ENCODE measurements at places on chromosomes 2 and 18.
A peak's percentile ranks its signal among the peaks of the same experiment; 100 is the strongest.

GRCh38 chr2:191250986-191251385 lies 5.8 kb downstream of the MYO1B start:
- DNase-seq, result no peak

- no peak for DNase-seq
Observed at GRCh38 chr2:178927173-178927572, 120.0 kb upstream of the TTN start.

DNA sequence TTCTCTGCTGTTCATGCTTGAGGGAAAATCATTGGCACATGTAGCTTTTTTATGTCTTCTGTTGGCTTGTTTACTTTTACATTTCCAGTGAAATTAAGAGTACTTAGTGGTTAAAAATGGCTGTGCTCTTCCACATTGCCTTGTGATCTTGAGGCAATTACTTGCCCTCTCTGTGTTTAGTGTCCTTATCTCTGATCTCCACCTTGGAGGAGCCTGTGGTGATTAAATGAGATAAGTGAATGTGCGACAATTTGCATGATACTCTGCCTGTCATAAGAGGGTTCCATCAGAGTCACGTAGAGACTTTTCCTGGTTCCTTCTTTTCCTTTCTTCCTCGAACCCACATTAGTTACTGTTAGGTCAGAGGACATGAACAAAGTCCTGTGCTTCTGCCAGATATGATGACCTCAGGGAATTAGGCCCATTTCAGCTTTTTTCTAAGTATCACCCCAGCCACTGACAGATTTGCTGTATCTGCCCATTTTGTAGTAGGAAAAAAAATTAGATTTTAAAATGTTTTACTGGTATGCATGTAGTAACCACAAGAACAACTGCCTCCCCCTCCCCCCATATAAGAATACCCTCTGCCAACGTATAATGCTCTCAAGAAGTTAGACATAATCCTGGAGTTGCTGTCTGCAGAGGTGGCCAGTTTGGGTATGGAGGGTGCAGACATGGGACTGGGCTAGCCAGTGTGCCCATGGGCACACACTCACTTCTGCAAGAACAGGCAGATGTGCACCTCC lies 51.9 kb downstream of the TET3 start:
- no peak for DNase-seq

- no peak for DNase-seq
Observed at GRCh38 chr2:191025135-191025534, 11.2 kb upstream of the STAT1 start.

GRCh38 chr18:24674200-24674599 lies 213.8 kb downstream of the HRH4 start:
- no peak for DNase-seq

DNA sequence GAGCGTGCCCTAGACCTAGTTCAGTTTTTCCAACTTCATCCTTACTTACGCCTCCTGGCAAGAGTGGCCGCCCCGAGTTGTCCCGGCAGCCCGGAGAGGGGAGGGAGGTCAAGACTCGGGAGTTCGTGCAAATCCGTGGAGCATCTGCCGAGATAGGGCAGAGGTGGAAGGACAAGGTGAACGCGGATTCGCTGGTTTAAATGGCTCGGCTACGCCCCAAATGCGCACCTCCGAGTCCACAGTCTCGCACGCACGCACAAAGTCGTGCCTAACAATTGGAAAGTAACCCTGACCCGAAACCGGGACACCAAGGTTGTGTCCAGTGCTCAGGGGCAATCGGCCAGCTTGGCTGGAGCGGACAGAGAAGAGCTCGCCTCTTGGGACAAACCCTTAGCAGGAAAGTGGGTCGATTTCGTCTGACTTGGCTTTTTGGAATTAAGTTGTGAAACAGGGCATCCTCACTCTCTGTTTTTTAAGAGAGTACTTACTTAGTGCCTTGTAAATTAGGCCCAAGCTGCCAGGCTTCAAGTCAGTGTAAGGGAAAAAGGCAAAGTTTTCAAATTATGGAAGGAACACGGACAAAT lies 726 bp upstream of the SS18 start:
- peak; percentile 57 for DNase-seq

DNA sequence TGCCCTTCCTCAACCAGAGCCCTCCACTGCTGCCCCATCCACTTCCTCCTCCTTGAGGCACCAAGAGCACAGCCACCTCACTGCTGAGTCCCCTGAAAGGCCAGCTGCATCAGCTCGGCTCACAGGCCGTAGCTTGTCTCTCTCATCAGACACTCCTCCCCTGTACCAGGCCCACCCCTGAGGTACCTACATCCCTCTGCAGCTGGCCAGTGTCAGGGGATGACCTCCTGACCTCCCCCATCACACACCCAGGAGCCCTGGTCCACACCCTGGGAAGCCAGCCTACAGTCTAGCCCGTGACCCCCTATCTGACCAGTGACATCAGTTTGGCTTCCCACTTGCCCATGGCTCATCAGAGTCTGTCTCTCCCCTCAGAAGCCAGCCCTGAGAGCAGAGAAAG lies 205.6 kb downstream of the TNS1 start:
- DNase-seq, result no peak

- DNase-seq, result no peak
Observed at GRCh38 chr2:157508676-157509075, 64.8 kb upstream of the CYTIP start.

GRCh38 chr2:39583781-39584180 lies 81.9 kb upstream of the TMEM178A start:
- DNase-seq, result no peak

- DNase-seq, result no peak
Observed at GRCh38 chr2:231521443-231521842, 8.8 kb downstream of the NMUR1 start.

- no peak for DNase-seq
Observed at GRCh38 chr2:200255549-200255948, 50.9 kb upstream of the SPATS2L start.

DNA sequence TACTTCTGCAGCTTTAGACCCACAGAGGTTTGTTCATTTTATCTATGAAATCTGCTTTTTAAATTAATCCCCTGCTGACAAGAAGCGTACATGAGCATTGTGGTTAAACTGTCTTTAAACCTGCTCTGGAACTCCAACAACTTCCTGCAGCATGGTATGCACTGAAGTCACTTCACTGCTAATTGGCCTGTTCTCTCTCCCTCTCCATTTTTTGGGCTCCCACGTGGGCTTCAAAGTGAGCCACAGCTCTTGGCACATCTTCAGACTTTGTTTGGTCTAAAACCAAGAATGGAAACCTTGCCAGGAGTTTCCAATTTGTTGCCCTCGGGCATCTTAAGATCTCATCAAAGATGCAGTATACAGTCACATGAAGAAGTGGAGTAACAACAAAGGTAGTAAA lies 311.4 kb downstream of the LRRTM1 start:
- DNase-seq, result no peak

GRCh38 chr2:237160271-237160919 lies 74.7 kb downstream of the COPS8 start:
- no peak for DNase-seq

DNA sequence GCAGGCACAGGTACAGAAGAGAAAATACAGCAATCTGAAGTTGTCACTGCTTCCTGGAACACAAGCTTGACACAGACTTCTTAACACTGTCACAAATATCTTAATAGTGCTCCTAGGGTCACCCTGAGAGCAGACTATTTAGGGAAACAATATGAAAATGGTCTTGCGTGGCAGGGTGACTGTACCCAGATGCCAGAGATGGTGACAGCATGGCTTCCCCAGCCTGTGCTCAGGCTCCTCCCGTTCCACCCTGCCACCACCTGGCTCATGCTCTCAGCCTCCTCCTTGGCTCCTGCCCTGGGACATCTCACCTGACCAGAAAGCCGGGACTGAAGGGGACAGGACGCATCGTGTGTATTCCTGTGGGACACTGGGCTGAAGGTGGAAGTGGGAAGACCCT lies 111.5 kb downstream of the RAPGEF4 start:
- no peak for DNase-seq

- DNase-seq, result no peak
Observed at GRCh38 chr18:26909599-26910290, 44.2 kb upstream of the AQP4 start.

GRCh38 chr2:231228223-231228622 lies 29.8 kb downstream of the ARMC9 start:
- DNase-seq, result no peak

- DNase-seq, result no peak
Observed at GRCh38 chr2:128369108-128369555, 50.5 kb upstream of the HS6ST1 start.

DNA sequence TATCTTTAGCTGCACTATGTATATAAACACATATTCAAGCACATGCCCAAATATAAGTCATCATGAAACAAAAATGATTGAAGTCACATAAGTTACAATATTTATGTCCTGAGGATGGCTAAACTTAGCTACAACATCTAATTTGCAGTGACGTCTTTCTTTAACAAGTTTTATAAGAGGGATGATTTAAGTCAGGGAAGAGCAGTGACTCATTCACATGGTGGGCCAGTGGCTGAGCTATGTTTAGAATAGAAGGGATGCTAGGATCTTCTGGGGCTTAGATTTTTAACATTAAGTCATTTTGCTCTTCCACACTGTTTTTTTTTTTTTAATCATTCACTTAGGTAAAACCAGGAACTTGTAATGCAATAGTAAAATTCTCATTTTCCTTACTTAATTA lies 22.3 kb downstream of the ADCYAP1 start:
- DNase-seq, result no peak

GRCh38 chr2:108587621-108588020 lies 53.4 kb downstream of the LIMS1 start:
- no peak for DNase-seq

- DNase-seq, result no peak
Observed at GRCh38 chr2:179692043-179692442, 169.4 kb downstream of the ZNF385B start.

DNA sequence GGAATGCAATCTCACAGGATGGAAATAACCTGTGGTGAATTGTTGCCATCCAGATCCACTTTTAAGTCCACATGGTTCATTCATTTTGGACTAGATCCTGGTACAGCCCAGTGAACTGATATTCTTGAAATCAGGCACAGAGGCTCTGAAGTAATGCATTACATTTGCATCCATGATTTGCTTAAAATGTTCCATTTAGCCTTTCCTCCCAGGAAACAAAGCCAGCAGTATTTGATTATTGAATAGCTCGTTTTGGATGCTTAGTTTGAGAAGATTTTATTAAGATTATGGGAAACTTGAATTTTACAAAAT lies 995.8 kb upstream of the CDH2 start:
- DNase-seq, result no peak

DNA sequence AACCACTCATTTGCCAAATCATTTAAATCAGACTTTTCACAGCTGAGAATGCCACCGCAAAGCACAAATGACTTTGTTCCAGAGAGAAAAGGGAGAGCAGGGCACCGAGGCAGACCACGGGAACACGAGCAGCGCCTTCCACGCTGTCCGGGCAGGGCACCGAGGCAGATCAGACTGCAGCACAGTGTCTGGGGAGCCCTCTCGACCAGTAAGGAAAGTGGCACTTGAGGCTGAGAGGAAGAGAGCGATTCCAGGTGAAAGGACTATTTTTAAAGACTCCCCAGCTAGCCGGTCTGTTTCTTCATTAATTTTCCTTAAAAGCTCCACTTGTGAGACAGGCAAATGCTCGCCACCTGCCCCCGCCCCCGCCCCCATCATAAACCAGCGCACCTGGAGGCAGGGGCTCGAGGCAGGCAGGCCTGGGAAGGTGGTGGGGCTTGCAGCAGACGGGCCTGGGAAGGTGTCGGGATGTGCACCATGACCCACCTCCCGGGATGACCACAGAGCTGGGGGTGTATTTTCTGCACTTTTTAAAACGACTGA lies 80.9 kb upstream of the CTDP1 start:
- DNase-seq, result no peak
